ENCODE measurements at places on chromosomes 1 and 21.

DNA sequence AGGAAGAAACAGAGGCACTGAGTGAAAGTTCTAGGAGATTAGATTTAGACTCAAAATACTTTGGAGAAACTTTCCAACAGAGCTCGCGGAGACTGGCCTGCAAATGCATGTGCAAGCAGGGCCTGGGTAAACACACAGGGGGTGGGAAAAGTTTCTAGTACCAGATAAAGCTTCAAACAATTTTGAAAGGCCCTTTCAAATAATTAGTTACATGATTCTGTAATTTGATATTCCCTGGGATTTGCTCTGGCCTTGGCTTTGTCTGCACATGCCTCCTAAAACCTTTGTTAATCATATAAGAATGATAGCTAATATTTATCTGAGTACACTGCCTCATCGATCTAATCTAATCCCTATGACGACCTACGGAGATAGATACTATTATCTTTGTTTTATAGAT lies 31.3 kb downstream of the VTCN1 start:
- no peak for DNase-seq

GRCh38 chr1:15229707-15230131 lies 17.3 kb upstream of the FHAD1 start:
- DNase-seq: no peak

- DNase-seq: no peak
Measured at GRCh38 chr1:40876891-40877290, 14.7 kb upstream of the CITED4 start.

- no peak for DNase-seq
Measured at GRCh38 chr1:216222288-216222687, 201.0 kb downstream of the USH2A start.

DNA sequence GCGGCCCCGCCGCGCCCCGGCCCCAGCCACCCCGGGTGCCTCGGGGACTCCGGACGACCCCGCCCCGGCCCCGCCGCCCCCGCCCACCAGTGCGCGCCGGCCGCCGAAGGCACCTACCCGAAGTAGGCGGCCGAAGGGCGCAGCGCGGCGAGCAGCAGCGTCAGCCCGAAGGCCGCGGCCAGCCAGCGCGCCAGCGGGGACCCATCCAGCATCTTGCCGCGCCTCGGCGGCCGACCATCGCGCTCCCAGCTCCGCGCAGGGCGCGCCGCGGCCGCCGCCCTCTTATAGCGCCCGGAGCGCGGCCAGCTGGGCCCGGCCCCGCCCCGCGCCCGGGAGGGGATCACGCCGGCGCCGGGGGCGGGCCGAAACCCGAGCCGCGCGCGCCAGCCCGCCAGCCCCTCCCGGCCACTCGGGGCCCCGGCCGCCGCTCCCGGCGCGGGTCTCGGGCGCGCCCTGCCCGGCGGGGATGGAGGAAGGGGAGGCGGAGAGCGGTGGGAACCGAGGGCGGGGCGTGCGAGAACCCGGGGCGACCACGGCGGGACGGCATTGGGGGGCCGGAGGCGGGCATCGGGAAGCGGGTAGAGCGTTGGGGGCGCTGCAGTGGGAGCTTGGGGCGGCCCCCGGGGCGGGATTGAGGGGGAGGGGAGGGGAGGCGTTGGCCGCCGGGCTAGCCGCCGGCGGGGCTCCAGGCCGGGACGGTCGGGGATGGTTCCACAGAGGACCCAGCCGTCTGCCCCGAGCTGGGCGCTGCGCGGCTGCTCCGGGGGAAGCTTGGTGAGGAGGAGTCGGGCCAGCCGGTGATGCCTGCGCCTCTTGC lies at the start of gene WNT9A:
Gene WNT9A, minus strand, starts transcription at position 257 of the 817 bp plus-strand sequence. Its CDS starts 45 bp downstream, at position 212.
- DNase-seq: no peak

Data from effector CD4-positive, alpha-beta T cell (primary cell).